EH (cell line): ENCODE measurements at places on chromosomes 12 and 14.

DNA sequence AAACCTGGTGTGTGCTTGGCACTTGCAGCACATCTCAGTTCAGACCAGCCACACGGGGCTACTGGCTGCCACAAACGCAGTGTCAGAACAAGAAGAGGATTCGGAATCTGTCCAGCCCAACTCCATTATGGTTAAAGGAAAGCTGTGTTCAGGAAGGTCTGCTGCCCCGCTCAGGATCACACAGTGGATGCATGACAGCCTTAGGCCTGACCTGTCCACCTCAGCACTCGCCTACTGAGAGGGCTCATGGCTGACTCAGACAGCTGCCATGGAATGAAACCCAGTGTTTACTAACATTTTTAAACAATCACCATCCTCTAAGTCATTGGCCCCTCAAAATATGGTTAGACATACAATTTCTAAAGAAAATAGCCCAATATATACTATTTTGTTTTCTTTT, 5.6 kb upstream of the NIN start:
- peak; percentile 35 for DNase-seq

DNA sequence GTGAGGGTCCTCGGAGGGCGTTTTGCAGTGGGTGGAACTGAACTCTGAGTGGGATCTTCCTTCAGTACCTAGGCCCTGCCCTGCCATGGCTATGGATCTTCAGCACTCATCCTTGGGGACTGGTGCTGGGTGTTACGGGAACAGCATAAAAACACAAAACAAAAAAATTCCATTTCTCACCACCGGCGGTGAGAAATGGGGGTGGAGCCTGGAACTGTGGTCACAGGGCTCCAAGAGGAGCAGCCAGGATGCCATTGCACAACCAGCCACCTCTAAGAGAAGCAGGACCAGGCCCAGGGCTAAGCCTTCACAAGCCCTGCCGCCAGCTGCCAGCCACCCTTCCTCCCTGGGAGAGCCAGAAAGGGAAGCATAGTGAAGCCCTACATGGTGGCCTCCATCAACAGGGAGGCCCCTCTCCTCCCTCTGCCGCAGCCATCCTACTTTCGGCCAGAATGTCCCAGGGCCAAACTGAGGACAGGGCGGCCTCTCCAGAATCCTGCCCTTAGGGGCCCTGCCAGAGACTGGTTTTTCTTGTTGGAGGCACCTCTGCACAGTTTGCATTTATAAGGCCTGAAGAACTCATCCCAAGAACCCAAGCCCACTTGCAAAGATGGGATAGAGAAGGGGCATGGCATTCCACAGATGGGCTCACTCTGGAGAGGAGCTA, 76.5 kb downstream of the VCPKMT start:
- peak; percentile 65 for DNase-seq

DNA sequence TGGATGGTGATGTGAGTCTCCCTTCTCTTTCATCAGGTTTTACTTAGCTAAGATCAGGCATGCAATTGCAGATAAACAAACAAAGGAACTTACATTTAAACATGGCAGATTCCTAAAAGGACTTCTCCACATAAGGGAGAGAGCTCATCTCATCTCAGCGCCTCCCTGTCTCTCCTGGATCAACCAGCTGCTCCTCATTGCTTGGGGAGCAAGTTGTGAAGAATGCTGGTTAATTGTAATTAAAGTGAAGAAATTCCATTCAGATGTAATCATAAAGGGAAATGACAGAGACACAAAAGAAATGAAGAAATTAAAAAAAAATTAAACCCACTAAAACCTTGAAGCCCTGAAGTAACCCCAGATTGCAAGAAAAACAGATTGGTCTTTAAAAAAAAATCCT, 104.4 kb upstream of the DIO2 start:
- DNase-seq = peak; percentile 85

GRCh38 chr12:29066011-29066588, 83.0 kb upstream of the FAR2 start:
- DNase-seq = peak; percentile 56

GRCh38 chr12:121806546-121807423, 3.0 kb downstream of the SETD1B start:
- DNase-seq = peak; percentile 57

DNA sequence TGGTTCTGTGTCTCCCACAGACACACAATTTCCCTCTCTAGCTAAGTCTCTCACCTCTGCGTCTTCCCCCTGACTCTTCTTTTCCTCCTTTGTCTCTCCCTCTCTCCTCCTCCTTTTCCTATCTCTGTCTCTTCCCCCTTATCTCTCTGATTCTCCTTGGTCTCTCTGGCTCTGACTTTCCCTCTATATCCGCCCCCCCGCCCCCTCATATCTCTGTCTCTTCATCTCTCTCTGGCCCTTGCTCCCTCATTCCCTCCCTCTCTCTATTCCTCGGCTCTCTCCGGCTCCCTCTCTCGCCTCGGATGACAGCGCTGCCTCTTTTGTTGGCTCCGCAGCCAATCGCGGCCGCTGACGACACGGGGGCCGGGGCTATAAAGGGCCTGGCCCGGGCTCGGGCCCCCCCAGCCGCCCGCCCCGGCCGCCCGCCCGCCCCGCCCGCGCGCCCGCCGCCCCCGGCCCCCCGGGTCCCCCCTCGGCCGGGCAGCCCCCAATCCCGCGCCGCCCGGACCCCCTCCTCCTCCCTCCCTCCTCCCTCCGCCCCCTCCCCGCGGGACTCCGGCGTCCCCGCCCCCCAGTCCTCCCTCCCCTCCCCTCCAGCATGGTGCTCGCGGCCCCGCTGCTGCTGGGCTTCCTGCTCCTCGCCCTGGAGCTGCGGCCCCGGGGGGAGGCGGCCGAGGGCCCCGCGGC, at the start of gene GDF11:
Gene GDF11, plus strand, starts transcription at position 404 of the 687 bp plus-strand sequence. Its CDS starts 195 bp downstream, at position 599.
- peak; percentile 81 for DNase-seq

DNA sequence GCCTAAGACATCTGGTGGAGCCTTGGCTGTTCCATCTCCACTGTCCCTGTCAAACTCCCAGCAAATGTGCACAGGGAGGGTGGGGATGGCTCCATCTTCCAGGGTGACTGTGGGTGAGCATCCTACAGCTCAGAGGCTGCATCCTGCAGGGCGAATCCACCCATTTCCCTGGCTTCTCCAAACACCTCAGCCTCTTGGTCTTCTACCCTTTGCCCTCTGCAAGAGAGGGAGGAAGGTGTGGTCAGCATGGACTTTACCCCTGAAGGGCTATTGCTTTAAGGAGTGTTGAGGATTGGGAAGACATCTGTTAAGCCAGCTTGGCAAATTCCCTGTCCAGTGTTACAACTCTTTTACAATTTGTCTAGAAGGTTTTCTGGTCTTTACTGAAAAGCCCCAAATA, 23.1 kb upstream of the DGLUCY start:
- no peak for DNase-seq

DNA sequence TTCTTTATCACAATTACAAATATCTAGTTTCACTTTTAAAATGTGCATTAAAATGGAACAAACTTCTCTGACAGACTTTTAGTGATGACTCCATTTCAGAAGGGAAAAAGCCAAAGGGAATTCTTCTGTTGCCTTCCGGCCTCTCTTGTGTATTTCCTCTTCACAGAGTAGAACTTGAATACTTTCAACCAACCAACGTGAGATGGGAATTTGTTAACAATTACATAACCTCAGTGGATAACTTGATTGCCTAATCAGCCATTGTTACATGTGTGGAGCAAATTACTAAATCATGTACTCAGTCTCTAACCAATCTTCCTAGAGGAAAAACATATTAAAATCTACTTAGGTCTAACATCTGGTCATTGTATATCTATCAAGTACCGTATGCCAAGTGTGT, 291.1 kb downstream of the SYT1 start:
- peak; percentile 6 for DNase-seq

DNA sequence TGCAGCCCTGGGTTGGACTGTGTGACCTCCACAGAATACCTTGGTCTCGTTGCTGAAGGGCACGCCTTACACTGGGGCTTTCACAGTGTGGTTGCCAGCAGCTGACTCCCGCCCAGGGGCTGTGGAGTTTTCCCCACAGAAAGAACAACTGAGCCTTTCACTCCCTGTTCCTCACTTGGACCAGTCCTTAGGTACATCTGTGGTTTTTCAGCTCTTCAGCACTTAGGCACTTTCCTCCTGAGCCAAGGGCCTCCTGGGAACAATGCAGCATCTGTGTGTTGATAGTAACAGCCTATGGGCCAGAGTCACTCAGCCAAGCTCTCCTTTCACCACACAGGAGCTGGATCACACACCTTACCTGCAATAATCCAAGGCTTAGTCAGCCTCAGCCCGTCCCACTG, 25.0 kb downstream of the ERP27 start:
- no peak for DNase-seq

GRCh38 chr12:117189725-117190209, 503 bp downstream of the FBXO21 start:
- peak; percentile 48 for DNase-seq

- DNase-seq = peak; percentile 72
These were observed 16.6 kb downstream of the TAMALIN start for GRCh38 chr12:52023182-52023975.

- no peak for DNase-seq
These were observed 16.9 kb downstream of the BATF start for GRCh38 chr14:75539162-75539560.

DNA sequence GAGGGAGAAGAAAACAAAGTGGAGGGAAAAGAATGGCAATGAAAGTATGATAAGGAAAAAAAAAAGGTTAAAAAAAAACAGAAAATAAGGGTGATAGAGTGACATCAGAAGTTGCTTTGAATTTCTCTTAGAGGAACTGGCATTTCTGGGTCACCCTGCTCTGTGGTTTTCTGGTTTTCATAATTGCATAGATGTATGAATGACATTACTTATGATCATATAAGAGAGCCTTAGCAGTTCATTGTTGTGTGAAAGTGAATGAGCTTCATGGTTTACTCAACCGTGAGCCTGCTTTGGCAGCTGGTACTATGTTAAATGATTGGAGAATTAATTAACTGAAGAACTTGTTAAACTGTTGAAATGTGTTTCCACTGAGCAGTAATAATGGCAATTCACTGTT, 336.4 kb upstream of the FBXO33 start:
- no peak for DNase-seq

DNA sequence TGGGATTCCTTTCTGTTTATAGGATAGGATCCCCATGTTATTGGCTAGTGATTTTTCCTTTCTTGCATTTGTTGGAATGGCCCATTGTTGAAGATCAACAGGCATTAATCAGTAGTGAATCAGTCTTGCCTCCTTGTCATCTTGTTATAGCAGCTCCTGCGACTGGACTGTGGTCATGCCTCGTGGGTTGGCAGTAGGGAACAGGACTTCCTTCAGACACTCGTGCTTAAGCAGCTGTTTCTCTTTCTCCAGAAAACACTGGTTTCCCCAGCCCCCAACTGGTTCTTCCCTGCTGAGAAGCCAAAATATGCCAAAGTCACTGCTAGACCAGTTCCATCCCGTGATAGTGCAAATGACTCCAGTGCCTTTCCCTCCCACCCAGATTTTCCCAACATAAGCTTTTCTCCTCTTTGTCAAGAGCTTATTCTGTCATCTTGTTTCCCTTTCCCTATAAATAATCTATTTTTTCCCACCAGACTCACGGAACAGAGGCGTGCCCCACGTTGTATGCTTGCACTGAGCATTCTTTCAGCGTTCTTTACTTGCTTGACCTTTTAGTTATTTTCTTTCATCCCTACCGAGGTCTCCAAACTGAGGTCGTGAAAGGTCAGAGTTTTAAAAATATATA, 83.5 kb downstream of the SAMD4A start:
- peak; percentile 89 for DNase-seq

GRCh38 chr12:42652048-42652447, 62.5 kb upstream of the PRICKLE1 start:
- no peak for DNase-seq

DNA sequence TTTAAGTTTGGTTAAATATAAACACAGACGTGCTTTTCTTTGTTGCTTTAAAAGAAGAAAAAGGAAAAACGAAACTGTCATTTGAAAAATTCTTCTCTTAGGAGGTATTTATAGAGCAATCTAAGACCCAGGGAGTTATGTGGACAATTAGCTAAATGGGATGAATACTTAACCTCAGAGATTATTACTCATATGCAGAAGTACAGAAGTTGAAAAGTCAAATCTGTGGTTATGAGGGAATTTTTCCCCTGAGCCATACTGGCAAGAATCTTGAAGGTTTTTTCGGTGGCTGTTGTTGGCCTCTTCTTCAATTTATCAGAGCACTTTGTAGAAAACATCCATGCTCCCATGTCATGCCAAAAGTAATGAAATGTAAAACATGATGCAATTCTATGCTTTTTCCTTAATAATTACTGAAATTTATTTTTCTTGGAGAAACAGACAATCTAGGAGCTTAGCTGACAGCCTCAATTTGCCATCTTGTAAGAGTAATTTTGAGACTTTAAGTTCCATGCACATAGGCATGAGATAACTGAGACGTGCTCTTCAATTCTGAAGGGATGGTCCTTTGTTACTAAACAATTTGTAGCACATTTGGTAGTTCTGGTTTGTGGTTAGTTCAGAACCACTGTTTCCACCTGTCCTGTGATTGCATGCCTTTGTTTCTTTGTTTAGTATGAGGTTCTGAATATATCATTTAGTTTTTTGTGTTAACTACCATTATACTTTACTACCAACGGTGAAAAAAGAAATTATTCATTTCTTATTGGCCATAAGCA, 126.6 kb downstream of the BCAT1 start:
- peak; percentile 95 for DNase-seq

- no peak for DNase-seq
These were observed 123.2 kb downstream of the FBXL14 start for GRCh38 chr12:1471224-1471623.

DNA sequence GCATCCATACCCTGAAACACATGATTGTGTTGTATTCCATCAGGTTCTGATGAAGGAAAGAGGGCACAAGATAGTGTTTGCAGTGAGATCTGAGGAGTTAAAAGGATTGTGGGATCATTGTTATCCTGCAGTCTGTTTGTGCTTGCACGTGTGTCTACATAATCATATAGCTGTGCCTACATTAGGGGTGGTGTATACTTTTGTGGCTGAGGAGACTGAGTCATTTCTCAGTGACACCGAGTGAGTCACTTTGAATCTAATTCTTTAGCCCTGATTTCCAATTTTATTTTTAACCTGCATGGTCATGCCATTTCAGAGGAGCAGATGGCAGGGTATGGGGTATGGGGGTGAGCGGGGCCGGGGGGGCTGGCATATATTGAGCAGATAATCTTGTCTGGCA, 133.2 kb downstream of the ANO4 start:
- DNase-seq = peak; percentile 84

DNA sequence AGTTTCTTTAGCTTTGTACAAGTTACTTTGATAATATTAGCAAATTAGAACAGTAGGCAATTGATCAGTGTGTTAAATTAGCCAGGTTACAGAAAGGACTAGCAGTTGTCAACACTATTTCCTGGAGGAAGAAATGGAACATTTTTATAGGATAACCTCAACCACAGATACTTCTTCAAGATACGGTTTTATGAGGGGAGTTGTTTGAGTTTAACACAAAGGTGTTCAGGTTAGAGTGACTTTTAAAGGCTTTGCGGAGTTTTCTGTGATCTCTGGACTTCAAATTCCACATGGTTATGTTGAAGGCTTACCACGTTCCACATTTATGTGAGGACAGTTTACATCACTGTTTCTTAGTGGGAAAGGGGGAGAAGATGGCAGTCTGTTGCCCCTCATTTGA, 19.3 kb downstream of the YARS2 start:
- DNase-seq = no peak
